ENCODE measurements at places on chromosomes 4 and X.
A peak's percentile ranks its signal among the peaks of the same experiment; 100 is the strongest.

- DNase-seq, result no peak
Observed at GRCh38 chr4:154456240-154456639, 35.4 kb downstream of the DCHS2 start.

- DNase-seq, result no peak
Observed at GRCh38 chrX:22338740-22339139, 66.0 kb downstream of the CBLL2 start.

DNA sequence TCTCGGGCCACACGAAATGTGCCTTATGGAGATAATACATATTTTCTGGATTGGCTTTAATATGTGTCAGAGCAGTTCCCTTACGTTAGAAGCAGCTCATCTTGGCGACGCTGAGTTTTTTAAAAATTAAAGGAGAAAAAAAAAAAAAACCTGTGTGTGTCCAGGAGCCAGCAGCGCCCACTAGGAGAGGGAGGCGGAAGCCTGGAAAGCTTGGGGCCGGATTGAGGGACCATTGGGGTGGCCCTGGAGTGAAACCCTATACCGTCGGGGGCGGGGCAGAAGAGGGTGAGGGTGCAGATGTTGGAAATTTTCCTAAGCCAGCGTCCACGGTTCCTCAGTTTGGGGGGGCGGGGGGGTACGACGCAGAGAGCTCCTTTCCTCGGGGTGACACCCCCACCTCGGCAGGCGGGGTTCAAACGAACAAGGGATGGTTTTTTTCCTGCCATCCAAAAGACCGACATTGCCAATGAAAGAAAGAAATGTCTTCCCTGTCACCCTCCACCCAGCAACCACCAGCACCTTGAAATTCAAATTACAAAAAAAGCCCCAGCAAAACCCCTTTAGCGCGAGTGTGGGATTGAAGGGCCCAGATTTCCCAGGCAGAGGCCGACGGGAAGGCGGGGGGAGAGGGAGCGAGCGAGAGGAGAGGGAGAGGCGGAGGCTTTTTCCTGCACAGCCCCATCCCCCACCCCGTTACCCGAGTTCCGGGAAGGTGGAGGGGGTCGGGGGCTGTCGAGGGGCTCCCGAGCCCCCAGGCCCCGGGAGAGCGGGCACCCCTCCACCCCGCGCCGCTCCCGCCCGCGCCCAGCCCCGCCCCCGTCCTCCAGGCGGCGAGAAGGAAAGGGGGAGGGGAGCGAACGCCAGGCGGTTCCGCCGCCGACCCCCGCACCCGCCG lies 859 bp downstream of the SMARCA1 start:
- DNase-seq, result peak; percentile 62

- DNase-seq, result no peak
Observed at GRCh38 chrX:129717892-129718291, 20.9 kb upstream of the XPNPEP2 start.

DNA sequence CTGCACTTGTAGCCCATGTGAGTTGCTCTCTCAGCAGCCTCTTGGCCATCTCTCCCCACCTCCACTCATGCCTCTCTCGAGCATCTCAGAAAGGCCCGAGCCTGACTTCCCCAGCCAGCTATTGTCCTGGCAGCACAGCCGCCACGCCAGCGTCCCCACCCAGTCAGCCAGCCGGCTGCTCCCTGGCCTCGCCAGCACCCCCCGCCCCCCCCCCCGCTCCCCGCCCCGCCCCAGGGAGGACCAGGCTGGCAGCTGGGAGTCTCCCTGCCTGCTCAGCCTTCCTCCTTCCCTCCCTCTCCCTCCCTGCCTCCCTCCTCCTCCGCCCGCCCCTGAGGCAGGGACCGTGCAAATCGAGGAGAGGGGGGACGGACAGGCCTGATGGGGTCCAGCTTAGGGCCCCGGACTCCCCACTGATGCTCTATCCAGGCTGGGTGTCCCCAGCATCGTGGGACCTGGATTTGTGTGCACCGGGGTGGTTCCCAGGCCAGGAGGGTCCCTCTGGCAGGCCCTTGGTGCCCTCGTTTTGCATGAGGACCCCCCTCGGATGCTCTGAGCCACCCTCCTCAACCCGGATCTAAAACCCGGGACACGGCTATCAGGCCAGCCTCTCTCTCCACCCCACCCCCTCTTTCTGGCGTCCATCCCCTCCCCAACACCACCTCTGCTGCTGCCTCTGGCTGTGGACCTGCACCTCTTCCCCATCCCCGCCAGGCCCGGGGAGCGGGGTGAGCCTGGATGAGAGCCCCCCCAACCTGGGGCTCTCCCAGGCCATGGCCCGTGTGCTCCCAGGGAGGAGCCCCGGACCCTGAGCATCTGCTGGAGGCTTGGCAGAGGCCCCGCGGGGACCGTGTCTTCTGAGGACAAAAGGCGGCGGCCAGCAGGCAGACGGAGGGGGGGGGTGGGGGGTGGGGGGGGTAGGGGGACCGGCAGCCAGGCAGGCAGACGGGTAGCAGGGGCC lies at the start of gene GPR173:
Gene GPR173 (plus strand): TSS at position 621 of the 958 bp plus-strand sequence. CDS start 27,833 bp downstream, outside the sequence.
- DNase-seq, result no peak

DNA sequence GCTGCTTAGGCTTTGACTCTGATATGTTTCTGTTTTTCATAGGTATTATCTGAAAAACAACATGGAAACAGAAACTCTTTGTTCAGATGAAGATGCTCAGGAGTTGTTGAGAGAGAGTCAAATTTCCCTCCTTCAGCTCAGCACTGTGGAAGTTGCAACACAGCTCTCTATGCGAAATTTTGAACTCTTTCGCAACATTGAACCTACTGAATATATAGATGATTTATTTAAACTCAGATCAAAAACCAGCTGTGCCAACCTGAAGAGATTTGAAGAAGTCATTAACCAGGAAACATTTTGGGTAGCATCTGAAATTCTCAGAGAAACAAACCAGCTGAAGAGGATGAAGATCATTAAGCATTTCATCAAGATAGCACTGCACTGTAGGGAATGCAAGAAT lies 238.6 kb downstream of the RAPGEF2 start:
- no peak for DNase-seq

GRCh38 chr4:16812041-16812440 lies 86.4 kb downstream of the LDB2 start:
- no peak for DNase-seq

GRCh38 chr4:168550064-168550766 lies 53.4 kb downstream of the PALLD start:
- DNase-seq, result no peak

DNA sequence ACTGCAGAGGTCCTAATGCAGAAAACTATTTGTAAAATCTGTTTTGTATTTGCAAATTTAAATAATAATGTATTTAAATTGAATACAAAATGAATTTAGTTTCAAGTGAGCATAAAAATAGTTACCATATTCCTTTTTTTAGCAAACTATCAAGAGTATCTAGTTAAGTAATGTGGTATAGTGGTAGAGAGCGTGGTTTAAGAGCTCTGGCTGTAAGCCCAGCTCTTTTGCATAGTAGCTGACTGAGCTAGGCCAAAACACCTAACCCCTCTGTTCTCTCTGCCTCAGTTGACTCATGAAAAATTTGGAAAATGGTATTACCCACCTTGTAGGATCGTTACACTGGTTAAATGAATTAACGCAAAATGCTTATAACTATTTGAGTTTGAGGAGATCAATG lies 18.1 kb upstream of the ADAD1 start:
- no peak for DNase-seq

Measured in Right ventricle myocardium inferior (tissue), 1 donor.